ENCODE measurements at places on chromosomes 2 and 18.

GRCh38 chr18:21599585-21600525, 649 bp downstream of the ESCO1 start:
- DNase-seq: peak; percentile 82

- peak; percentile 28 for DNase-seq
Observed at GRCh38 chr2:75224636-75225094, 25.3 kb upstream of the TACR1 start.

DNA sequence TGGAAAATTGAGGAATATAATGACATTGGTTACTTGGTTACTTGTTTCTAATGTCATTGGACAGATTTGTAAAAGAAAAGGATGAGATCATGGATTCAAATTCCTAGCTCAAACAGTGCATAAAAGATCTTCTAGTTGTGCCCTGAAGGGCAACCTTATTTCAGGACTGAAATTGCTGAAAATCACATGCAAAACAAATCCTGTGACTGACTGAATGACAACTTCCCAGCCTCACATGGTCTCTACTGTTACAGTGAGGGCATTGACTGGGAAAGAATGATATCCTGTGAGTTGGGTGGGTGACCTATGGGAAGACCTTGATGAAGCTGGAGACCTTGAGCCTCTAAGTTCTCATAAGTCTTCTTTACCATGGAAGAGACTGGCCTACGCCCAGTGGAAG, 90.4 kb upstream of the HAAO start:
- DNase-seq: no peak

DNA sequence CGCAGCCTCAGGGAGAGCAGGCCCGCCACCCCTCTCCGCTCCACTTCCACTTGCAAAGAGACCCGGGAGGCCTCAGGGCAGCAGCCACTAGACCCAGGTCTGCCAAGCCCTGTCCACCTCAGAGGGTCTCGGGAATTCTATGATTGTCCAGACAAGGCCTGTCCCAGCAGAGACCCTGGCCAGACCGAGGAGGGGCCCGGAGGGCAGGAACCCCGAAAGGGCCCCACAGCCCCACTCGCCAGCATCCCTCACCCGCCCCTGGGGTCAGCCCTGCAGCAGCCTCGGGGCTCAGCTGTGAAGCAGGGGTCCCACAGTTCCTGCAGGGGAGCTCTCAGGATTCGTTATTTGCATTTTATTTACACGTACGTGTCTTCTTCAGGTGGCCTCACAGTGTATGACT, 269.5 kb downstream of the EIPR1 start:
- no peak for DNase-seq

DNA sequence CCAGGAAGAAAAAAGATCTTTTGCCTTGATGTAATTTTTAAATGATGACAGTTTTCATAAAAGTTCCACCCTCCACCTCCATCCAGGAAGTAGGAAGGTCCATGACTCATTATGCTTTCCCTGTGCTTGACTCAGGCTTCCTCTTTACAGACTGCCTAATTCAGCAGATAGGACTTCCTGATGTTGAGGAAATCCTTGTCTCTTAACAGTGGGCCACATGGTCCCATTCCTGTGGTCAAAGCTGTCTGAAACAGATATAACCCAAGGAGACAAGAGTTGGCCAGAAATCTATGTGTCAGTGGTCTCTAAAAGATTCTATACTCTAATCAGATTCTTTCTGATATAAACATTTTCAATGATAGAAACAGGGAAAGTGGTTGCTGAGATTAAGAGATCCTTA, 119.1 kb downstream of the BAZ2B start:
- peak; percentile 14 for DNase-seq

DNA sequence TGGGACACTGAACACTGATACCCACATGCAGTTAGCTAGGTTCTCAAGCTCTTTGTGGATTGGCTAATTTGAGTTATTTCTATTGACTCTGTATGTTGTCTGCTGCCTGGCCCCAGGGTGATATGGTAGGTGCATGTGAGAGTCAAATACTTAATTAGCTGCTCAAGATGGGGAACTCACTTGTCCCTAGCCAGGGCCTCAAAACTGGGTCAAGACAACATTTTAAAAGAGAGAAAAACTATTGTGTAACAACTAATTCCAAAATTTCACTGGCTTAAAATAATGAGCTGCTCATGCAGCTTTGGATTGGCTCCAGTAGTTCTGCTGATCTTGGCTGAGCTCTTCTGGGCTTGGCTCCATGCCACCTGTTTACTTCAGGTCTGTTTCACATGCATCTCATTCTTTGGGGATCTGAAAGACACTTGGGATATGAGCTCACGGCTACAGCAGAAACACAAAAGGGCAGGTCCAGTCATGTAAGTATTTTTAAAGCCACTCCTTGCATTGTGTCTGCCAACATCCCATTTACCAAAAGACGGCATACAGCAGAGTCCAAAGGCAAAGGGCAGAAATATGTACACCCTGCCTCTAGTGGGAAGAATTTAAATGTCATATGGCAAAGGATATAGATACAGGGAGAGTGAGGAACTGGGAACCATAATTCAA, 716.8 kb downstream of the SUCLG1 start:
- DNase-seq: peak; percentile 1

DNA sequence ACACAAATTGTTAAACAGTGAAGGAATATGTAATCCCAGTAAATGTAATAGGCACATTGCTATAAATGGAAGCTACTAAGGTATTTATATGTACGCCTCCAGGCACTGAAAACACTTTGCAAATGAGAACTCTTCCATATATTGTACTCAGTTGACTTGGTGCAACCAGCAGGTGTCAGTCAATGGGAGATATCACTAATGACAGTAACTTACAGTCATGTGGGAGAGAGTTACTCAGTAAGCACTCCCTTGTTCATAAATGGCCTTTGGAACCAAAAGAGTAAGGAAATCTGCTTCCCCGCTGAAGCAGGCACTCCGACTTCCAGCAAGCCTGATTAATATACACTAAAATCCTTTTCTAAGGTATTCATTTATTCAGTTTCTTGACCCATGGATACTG, 5.9 kb downstream of the MDH1 start:
- no peak for DNase-seq

- no peak for DNase-seq
Observed at GRCh38 chr2:64634345-64635267, 19.1 kb downstream of the SERTAD2 start.

DNA sequence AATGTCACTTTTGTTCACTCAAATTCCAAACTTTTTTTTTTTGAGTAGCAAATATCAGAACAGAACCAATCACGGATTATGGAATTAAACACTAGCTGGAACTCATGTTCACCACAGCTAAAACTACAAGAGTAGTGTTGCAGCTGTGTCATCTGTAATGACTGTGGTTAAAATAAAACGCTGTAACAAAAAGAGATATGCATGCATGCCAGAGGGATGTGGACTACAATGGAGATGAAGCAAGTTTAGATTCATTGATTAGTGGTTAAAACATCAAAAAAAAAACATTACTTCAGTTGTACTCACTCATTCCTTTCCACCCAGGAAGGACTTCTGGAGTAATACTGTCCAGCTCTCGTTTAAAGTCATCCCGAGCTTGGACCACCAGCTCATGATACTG, 37.0 kb downstream of the IMMT start:
- DNase-seq: no peak

DNA sequence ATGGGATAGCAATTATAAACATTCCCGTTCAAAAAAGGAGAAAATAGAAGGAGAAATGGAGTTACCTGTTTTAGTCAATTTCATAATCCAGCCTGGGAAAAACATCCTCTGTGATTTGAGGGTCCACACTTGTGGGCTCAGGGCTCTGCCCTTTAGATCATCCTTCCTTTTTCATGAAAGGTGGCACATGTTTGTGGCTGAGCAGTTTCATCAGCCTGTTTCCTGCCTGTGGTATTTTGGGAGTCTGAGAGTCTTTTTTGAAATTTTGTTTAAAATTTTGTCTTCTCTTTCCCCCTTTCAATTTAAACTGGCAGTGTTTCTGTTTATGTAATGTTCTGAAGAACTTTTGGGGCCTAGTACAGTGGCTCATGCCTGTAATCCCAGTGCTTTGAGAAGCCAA, 84.0 kb downstream of the KIAA1328 start:
- DNase-seq: no peak

DNA sequence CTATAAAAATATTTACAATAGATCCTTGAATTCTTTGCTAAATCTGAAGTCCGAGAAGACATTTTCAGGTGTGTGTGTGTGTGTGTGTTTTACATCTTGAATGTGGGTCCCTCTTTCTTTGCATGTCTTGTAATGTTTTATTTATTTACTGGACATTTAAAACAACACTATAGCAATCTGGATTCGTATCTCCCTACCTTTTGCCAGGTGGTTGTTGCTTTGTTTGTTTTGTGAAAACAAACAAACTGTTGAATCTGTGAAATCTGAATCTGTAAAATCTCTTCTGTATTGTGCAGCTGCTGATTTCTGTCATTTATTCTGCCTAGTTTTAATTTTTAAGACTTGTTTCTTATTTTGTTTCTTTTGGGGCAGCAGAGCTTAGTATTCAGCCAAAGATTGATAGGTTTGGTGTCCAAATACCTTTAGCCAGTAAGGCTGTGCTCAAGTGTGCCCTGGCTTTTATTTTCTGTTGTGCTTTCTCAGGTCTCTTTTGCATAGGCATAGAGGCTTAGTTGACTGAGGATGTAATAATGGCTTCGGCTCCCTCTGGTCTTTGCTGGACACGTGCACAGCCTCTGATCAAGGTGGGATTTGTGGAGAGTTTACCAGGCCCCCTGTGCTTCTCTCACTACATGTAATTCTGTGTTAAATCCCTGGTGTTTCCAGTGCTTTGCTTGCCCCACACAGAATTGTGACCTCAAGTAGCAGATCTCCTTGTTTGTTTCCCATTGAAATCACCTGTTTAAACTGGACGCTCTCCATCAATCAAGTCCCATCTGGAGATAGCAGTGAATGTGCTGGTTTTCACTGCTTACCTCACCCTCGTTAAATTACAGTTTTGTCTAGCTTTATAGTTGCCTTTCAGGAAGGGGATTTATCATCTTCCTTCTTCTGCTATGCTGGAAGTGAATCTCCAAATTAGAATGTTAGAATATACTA, 71.1 kb downstream of the BIRC6 start:
- DNase-seq: peak; percentile 29

GRCh38 chr2:128628996-128629395, 310.3 kb upstream of the HS6ST1 start:
- DNase-seq: no peak

- no peak for DNase-seq
Observed at GRCh38 chr2:138711812-138712211, 68.4 kb downstream of the NXPH2 start.

- DNase-seq: no peak
Observed at GRCh38 chr18:11324956-11325882, 175.8 kb upstream of the PIEZO2 start.

DNA sequence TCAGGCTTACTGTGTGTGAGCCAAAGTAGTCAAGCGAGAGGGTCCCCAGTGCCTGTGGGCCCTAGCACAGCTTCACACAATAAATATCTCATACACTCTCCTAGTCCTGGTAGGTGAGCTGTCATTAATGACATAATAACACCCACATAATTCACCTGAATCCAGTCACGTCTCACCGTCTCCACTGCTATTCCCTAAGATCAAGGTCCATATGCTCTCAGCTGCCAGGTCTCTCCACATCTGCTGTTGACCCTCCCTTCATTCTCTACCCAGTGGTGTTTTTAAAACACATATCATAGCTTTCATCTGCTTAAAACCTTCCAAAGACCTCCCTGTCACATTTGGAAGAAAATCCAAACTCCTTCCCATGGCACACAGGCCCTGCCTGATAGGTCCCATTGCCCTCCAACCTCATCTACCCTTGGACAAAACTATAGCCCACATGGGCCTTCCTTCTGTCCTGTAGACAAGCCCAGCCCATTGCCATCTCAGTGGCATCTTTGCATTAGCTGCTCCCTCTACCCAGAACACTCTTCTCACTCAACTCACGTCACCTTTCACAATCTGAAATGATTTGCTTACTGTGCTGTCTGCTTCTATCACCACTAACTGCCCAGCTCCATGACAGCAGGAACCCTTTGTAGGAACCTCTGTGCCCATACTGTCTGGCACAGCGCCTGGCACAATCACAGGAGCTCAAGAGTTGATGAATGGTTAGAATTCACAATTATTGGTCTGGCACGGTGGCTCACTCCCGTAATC, 7.5 kb downstream of the KCNG3 start:
- no peak for DNase-seq

DNA sequence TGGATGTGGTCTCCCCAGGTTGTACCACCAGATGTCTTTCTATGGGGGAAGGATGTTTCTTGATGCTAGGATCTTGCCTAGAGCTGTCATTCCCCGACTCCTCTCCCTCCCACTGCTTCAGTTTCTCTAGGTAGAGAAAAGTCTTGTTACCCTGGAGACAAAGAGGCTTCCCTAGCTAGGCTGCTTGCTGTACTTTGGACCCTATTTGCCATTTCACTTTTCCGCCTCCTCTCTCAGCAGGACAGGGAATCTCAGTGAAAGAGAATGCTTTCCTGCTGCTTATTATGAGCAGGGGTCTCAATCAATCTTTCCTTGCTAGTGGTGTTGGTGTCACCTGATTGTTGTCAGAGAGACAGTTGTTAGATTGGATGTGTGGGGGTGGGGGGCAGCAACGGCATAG, 818.8 kb upstream of the GYPC start:
- no peak for DNase-seq

DNA sequence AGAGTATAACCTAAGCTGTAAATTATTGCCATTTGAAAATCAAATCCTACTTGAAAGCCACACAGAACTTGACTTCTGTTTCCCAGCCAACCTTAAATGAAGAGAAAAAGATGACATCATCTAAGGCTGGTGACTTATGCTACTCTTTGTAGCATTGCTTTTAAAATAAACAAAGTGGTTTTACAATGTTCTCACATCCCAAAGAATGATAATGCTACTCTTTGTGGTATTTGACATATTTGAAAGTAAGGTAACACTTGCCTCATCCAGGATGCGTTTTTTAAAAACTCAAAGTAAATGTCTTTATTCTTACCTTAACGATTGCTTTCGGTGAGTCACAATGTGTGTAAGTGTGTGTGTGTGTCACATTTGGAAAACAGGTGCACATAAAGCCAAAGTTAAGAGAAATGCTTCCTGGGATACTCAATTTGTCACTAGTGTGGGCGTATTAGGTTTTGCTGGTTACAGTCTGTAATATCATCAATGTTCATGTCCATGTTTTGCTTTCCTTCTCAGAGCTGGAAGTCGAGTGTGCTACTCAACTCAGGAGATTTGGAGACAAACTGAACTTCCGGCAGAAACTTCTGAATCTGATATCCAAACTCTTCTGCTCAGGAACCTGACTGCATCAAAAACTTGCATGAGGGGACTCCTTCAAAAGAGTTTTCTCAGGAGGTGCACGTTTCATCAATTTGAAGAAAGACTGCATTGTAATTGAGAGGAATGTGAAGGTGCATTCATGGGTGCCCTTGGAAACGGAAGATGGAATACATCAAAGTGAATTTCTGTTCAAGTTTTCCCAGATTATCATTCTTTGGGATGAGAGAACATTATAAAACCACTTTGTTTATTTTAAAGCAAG, 2.6 kb downstream of the PMAIP1 start:
- no peak for DNase-seq

GRCh38 chr2:129764376-129765325, 214.8 kb upstream of the RAB6C start:
- DNase-seq: no peak

GRCh38 chr2:234674781-234675201, 177.9 kb upstream of the ARL4C start:
- DNase-seq: no peak

GRCh38 chr2:74238879-74239278, 40.5 kb downstream of the MTHFD2 start:
- no peak for DNase-seq

Data from SK-N-SH (cell line).